Activated naive CD4-positive, alpha-beta T cell treated with anti-CD3 and anti-CD28 coated beads for 36 hours (primary cell): ENCODE measurements at places on chromosomes 1 and 21.

DNA sequence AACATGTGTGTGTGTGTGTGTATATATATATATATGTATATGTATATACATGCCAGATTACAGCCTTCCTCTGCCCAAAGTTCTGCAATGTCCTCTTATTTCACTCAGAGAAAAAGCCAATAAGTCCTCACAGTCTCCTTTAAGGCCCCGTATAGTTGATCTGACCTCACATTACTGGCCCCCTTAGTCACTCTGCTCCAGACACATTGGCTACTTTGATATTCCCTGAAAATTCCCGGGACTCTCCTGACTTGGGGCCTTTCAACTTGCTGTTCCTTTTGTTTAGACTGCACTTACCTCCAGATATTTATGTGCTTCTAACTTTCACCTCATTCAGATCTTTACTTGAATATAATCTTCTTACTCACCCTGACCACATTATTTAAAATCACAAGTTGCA, 4.2 kb upstream of the BSDC1 start:
- DNase-seq, result no peak

- no peak for DNase-seq
Measured at GRCh38 chr1:52059321-52059720, 3.2 kb downstream of the BTF3L4 start.

DNA sequence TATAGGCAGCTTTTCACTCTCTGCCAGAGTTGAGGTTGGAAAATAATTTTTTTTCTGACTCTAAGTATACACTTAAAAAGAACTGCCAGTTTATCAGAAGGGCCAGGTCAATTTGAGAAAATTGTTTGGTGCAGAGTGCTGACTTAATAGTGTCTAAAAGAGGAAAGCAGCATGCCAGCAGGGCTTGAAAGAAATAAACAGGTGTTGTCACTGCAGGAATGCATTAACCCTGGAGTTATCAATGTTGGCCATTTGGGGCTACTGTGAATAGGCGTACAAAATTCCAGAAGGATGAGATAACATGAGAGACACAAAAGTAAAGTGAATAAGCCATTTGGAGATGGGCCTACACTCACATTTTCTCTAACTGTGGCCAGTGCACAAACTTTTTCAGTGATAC, 220.6 kb upstream of the PLD5 start:
- DNase-seq, result no peak

GRCh38 chr1:221991221-221991620, 249.3 kb upstream of the DUSP10 start:
- no peak for DNase-seq

- peak; percentile 73 for DNase-seq
Measured at GRCh38 chr1:52551507-52552235, 1.2 kb downstream of the TUT4 start.

DNA sequence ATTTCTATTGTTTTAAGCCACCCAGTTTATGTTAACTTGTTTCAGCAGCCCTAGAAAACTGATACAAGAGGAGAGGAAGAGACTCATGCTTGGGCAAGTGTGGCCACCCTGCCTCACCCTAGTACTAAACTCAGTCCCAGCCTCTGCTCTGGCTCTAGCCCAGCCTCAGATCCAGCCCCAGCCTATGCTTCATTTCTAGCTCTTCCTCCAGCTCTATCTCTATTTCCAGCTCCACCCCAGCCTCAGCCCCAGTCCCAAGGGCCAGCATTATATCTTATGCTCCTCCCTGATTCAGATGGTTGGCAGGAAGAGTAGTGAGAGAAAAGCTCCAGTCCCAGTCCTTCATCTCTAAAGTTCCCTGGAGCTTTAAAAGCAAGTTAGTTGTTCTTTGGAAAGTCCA, 535.5 kb downstream of the PTPRC start:
- DNase-seq, result peak; percentile 8

DNA sequence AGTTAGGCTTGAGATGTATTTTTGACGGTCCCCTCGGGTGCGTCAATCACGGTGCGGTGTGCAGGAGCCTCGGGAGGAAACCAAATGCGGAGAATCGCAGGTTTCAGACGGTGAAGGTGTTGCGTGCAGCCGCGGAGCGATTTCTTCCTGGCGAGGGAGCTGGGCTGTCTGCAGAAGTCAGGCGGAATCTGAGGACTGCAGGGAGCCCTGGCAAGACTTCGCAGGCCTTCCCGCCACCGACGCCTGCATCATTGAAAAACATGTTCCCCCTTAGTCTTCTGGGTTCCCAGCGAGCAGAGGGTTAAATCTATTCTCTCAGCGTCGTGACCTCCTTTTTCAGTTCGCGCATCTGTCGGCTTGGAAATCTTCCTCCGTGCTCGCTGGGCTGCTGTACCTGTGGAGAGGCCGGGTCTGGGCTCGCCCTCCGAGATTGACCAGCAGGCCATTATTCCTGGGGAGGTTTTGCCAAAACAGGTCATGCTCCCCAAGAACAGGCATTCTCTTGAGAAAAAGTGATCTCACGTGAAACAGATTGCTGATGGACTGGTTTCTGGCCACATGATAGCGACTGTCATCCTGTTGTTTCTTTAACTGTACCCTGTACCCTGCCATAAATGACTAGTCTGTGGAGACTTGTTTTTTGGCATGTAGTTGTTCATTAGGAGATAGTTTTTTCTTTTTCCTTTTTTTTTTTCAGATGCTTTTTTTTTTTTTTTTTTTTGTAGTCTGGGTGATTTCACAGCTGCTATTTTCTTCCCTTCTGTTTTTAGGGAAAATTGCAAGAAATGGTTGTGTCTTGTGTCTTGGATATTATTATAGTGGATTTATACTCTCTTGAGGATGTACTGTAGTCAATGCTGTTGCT, 894 bp downstream of the EPB41 start:
- DNase-seq, result peak; percentile 69

DNA sequence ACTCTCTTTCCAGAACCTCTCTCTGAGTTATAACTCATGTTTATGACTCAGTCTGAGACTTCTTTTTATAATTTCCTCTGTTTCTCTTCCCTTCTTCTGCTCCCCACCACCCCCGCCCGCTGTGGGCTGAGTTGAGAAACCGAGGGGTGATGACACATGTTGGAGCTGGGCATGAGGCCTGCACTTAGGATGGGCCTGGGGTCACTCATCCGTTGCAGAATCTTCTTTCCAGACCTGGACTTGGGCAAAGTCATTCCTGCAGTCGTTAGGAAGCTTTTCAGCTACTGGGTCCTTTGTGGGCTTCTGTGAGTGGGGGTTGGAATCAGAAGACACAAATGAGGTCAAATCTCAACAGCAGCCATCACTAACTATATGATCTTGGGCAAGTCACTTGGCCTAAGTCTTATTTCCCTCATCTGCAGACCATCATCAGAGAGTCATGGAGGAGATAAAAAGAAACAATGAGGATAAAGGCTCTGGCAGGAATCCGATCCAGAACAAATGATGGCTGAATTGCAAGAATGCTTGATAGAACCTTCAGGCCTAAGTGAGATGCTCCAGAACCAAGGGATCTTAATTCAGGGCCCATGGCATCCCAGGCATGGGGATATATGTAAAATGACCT, 53.4 kb downstream of the RPS6KA1 start:
- peak; percentile 90 for DNase-seq

GRCh38 chr1:145782272-145783099, 41.4 kb downstream of the RNF115 start:
- DNase-seq, result no peak

- peak; percentile 28 for DNase-seq
Measured at GRCh38 chr1:89945852-89946476, 48.9 kb upstream of the ZNF326 start.

GRCh38 chr21:46289655-46290179, 3.6 kb downstream of the YBEY start:
- DNase-seq, result no peak

- peak; percentile 82 for DNase-seq
Measured at GRCh38 chr1:226547754-226548191, 791 bp upstream of the STUM start.

GRCh38 chr1:179866616-179867015, 11.0 kb downstream of the TOR1AIP2 start:
- no peak for DNase-seq

DNA sequence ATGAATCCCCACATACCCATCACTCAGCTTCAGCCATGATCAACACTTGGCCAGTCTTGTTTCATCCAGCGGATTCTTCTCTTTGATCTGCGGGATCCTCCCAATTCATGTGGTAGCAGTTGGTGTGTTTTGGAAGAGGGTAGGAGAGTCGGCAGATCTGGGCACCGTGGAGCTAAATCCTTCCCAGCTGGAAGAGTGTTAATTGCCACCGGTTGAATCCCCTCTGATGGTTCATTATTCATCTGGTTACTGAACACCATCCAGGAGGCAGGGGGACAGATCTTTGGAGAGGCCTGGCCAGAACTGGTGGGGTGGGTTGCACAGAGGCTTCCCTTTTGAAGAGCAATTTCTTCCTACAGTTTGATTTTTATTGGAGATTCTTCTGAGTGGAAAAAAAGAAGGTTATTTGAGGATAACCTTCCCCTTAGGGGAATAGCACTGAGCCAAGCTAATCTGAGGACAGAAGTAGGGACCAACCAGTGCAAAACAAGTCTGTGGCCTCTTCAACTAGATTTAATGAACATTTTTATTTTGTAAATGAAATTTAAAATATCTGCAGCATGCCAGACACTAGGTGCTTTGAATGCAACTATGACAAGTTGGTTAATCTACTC, 8.1 kb downstream of the NFASC start:
- DNase-seq, result no peak

DNA sequence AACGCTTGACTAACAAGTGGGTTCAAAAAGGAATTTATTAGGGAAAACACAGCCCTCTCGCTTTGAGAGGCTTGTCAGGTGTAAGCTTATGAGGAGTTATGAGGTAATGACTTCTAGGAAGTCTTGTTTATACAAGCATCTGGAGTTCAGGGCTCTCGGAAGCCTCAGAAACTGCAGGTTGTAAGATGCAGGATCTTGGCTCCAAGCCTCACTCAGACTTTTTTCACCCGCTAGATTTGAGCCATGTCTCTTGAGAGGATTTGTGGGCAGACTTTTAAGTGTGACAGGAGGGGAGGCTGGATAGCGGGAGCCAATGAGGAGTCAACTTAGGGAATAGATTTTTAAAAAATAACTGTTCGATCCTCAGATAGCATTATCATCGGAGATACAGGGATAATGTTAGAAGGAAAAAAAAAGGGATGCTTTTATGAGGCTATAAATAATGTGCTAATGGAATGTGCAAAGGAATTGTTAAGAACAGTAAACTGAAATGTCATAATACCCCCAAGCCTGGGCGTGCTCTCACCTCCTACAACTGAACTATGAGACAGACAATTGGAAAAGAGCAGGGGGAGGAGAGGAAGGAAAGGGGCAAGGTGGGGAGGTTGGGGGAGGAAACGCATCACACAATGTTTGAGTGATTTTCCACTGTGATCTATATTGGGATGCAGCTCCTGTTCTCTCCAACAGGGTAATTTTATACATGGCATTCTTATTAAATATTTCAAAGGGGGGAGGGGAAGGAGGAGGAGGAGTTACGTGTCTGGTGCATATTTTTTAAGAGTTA, 107.4 kb upstream of the ESRRG start:
- DNase-seq, result peak; percentile 4

GRCh38 chr1:51009381-51009780, 39.3 kb downstream of the CDKN2C start:
- no peak for DNase-seq

GRCh38 chr1:38581396-38581795, 278.2 kb downstream of the RRAGC start:
- DNase-seq, result no peak

GRCh38 chr1:11072216-11072917, 12.5 kb upstream of the SRM start:
- DNase-seq, result no peak

- no peak for DNase-seq
Measured at GRCh38 chr1:59242370-59242769, 54.5 kb upstream of the FGGY start.

GRCh38 chr1:206114692-206115640, 2.2 kb downstream of the AVPR1B start:
- no peak for DNase-seq

GRCh38 chr21:29730281-29730680, 209.5 kb downstream of the GRIK1 start:
- no peak for DNase-seq

GRCh38 chr1:1243807-1244191, 2.7 kb downstream of the C1QTNF12 start:
- DNase-seq, result no peak

GRCh38 chr1:223183268-223183862, 40.3 kb upstream of the TLR5 start:
- DNase-seq, result no peak

DNA sequence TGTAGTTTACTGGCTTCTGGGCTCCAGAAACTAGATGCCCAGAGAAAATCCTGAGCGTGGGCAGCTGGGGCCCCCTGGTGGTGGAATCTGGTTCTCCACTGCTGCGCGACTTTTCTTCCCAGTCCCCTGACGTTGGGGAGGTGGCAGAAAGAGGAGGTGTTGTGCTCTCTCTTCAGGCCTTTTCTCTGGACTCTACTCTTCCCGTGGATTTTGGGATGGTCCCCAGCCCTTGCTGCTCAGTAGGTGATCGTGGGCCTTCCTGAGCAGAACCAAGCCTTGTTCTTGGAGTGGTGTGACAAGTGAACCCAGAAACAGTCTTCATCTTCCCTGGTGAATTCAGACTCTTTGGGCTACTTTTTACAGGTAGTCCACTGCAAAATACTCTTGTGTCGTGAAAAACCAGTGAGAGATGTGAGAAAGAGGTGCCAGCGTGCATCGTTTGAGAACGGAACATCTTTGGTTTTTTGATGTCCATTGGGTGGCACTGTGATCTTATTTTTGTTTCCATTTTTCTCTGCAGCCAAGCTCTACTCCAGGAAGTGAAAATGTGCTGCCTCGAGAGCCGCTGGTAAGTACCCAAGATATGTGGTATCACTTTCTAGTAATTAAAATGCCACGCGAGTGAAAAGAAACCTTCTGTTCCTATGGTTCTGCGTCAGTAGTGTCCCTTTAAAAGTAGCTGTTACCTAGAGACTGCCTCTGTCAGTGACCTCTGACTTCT, 20.2 kb downstream of the PEX14 start:
- peak; percentile 90 for DNase-seq

GRCh38 chr1:4267381-4268261, 367.5 kb upstream of the C1orf174 start:
- no peak for DNase-seq

DNA sequence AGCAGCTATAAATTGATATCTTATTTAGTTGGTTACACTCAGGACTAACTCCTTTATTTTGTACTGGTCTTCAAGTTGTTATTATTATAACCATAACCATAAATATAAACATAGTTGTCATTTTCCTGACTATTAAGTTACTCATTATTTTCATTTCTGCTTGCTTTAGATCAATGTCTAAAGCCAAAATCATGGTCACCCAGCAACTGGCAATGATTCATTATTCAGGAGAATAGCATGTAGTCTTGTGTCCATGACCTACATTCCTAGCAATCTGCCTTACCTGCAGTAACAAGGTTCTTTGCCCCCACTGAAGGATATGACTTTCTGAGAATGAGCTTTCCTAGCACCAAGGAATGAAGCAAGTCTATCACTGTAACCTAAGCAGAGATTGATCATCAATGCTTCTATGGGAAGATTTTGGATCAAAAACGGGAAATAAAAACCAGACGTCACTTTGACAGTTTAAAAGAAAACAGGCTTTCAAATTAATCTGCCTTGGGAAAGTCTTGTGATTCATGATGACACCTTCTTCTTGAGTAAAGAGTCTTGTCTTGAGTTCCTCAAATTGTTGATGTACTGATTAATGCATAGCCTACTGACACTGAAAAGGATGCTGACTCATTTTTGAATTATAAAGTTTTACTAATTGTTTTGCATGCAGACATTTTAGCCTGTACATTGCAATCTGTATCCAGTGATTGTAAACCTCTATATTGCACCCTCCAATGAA, 203.3 kb upstream of the IVNS1ABP start:
- DNase-seq, result no peak
